ENCODE measurements at places on chromosomes 6 and 20.

- DNase-seq = no peak
Measured at GRCh38 chr6:122222761-122223160, 176.7 kb upstream of the HSF2 start.

DNA sequence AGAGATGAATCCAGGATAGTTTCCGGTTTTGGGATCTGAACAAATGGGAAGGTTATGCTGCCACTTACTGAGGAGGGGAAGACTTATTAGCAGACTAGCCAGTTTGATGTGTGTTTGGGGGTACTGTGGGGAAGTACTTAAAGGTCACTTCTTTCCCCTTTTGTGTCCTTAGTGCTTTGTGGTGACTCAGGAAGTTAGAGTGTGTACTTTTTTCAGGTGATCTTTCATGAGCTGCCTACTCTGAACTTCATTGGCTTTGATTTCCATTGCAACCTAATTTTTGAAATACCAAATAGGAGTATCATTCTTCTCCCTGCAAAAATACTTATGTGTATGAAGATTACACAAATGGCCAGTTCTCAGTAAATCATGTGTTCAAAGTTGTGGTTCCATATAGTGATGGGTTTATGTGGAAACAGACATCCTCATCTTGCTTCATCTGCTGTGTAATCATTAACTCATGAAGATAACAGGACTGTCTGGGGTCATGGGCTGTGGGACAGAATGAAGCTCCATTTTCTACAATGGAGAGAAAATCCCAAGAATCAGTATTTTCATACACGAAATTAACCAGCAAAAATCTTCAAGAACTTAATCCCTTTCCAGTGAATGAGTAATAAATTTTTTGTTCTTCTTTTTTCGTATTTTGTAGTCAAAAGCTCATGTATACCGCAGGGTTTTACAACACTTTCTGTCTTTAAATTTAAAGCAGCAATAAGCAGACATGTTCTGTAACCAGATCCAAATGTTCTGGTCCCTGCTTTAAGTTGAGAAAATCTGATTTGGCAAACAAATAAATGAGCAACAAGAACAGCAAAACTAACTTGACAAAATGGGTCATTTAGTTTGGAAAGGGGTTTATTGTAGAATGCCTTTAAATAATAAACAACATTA, 272.2 kb upstream of the FLRT3 start:
- peak; percentile 9 for DNase-seq

DNA sequence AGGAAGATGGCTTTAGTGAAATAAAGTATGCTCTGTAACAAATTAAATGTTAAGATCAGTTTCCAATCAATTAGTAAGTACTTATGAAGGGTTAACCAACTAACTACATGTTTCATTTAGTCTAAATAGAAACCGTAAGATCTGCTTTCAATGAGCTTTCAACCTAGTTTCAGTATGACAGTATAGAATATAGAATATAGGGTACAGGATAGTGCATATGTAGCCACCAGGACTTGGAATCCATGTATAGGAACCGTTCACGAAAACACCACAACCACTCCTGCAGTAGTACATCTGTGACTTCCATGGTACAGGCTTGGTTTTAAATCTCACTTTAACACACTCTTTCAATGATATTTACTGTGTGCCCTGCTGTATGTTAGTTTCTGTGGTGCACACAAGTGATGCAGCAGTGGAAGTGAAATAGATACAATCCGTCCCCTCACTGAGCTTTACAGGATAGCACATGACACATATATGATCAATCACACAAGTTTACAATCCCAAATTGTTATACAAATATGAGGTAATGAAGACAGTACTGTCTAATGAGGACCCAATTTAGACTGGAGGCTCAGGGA, 479.7 kb upstream of the MARCKS start:
- no peak for DNase-seq

DNA sequence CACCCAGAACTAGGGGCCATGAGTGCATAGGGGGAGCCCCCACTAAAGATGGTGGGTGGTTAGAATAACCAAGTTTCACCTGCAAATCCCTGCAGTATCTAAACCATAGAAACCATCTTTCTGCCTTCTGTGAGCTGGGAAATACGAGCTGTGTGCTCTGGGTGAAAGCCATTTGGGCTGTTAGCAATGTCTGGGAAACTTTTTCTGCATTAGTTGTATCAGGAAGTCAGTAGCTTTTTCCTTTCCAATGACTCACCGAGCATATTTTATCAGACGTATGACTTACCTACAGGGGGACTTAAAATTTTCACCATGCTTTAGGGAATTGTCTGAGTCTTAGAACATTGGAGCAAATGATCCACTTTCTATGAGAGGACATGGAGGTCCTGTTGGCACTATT, 584.0 kb downstream of the QKI start:
- DNase-seq = no peak

- DNase-seq = no peak
Measured at GRCh38 chr20:5127204-5127858, 523 bp downstream of the CDS2 start.

DNA sequence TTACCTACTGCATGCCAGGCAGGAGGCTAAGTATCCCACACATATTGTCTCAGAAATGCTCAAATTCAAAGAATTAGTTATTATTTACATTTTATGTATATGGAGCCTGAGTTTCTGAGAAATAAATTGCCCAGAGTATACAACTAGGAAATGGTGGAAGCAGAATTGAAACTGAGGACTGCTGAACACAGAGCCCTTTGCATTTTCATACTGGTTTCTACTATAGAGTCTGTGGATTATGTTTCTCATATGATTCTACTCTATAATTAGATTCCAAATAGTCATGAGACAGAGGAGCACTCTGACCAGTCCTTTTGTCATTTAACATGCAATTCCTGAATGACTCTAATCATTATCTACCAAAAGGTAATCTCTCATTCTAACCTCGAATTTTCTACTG, 254.3 kb downstream of the LMBRD1 start:
- DNase-seq = no peak

DNA sequence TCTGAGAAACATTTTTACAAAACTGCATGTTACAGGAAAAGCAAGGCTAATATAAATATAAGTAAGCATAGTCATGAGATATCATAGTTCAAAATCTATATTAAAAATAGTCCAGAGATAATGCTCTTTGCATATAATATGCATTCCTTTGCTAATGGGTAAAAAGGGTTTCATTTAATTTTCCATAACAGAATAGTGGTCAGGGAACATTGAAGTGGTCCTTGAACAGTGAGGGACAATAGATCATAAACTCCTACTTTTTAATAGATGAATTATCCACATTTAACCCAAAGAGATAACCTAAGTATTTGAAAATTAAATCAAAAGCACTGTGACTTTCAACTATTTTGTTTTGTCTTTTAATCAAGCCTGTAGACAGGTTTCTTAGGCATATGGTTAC, 243.1 kb upstream of the ADGRB3 start:
- no peak for DNase-seq

GRCh38 chr6:14354919-14355572, 237.5 kb downstream of the CD83 start:
- no peak for DNase-seq

- no peak for DNase-seq
Measured at GRCh38 chr6:143337201-143337949, 113.1 kb downstream of the ADAT2 start.

GRCh38 chr6:63672582-63673129, 37.1 kb downstream of the PHF3 start:
- DNase-seq = no peak

GRCh38 chr6:2245877-2246863, 765 bp upstream of the GMDS start:
- DNase-seq = peak; percentile 60
